ENCODE measurements at places on chromosomes 4 and X. TPM values are rescaled to one million over a fixed set of nuclear protein-coding genes. Genes with fewer than 3 reads are reported as not detected.
A peak's percentile ranks its signal among the peaks of the same experiment; 100 is the strongest.

Gene PRDM5
- 10.0 TPM for polyA plus RNA-seq

Gene SLITRK4
- 3.0 TPM for polyA plus RNA-seq

Gene SMIM20
- polyA plus RNA-seq = 48.5 TPM

Gene NR3C2
- 20.4 TPM for polyA plus RNA-seq

Gene LRIT3
- polyA plus RNA-seq = 0.46 TPM

Gene SPATA4
- 0.40 TPM for polyA plus RNA-seq

Gene COL25A1
- 4.5 TPM for polyA plus RNA-seq

Gene CT83
- polyA plus RNA-seq = not detected

Gene CYBB
- 22.6 TPM for polyA plus RNA-seq

Gene C1GALT1C1
- polyA plus RNA-seq = 11.3 TPM

Gene PDZD4
- polyA plus RNA-seq = 2.4 TPM

Gene KLHL13
- 54.8 TPM for polyA plus RNA-seq

Gene GJB1
- polyA plus RNA-seq = not detected

Gene ANTXR2
- 94.7 TPM for polyA plus RNA-seq

GRCh38 chrX:53354669-53355068 is 67.8 kb downstream of the SMC1A start:
- DNase-seq = no peak

GRCh38 chrX:131987252-131987651 is 35.9 kb upstream of the STK26 start:
- DNase-seq = no peak

GRCh38 chr4:188934320-188934962 is 795.2 kb downstream of the TRIML1 start:
- DNase-seq = no peak

- no peak for DNase-seq
These were observed 140.2 kb upstream of the LDB2 start for GRCh38 chr4:17038510-17039176.

GRCh38 chr4:152099981-152100378 is 339.2 kb upstream of the GATB start:
- DNase-seq = no peak

DNA sequence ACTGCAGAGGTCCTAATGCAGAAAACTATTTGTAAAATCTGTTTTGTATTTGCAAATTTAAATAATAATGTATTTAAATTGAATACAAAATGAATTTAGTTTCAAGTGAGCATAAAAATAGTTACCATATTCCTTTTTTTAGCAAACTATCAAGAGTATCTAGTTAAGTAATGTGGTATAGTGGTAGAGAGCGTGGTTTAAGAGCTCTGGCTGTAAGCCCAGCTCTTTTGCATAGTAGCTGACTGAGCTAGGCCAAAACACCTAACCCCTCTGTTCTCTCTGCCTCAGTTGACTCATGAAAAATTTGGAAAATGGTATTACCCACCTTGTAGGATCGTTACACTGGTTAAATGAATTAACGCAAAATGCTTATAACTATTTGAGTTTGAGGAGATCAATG is 18.1 kb upstream of the ADAD1 start:
- DNase-seq = no peak

- no peak for DNase-seq
These were observed 35.4 kb upstream of the CRMP1 start for GRCh38 chr4:5928274-5928673.

GRCh38 chrX:125236955-125237354 is 82.7 kb upstream of the TEX13C start:
- no peak for DNase-seq

DNA sequence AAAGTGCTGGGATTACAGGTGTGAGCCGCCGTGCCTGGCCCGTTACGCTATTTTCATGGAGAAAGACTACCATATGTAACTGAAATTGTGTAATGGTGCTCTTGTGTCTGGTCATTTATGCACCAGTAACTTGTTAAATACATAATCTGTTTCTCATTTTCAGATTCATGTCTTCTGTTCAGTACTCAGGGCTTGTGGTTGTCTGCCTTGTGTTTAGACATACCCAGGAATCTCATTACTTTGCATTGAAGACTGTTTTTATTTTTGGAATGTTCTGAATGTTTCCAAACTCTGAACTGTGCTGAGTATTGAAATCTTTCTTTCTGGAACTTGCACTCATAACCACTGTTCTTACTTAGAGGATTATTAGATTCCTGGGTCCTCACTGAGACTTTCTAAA is 52.8 kb downstream of the PDLIM5 start:
- no peak for DNase-seq

- peak; percentile 34 for DNase-seq
These were observed 38.4 kb downstream of the NAP1L5 start for GRCh38 chr4:88659055-88659889.

GRCh38 chr4:25769251-25769650 is 93.5 kb downstream of the SEL1L3 start:
- peak; percentile 48 for DNase-seq

DNA sequence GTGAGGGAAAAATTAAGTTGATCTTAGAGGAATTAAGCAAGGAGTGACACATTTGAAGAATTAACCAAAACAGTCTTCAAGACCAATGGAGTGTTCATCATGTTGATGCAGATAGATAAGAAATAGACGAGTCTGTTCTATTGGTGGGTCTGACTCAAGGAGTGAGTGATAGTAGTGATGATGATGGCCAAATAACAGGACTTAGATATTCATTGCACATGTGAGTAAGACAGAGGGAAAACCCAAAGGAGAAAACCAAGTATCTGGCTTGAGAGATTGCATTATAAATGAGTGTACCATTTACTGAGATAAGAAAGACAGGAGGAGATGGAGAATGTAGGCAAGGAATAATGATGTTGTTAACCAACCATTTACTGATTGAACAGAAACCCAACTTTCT is 321.3 kb downstream of the ADGRL3 start:
- DNase-seq = no peak

DNA sequence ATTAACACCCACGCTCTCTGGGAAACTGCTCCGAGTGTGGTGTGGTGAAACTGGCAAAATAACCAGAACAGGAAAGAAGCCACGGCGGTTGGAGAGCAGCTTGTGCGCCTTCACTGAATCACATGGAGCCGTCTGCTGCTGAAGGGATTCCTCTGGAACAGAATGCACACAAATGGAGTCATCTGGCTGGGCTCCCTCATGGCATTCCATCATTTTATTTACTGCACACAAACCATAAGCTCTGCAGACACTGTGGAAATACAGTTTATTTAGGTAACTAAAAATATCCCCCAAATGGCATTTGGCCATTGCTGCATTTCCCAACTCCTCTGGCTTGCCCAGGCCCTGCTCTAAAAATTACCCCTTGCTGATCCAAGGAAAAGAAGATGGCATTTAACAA is 187.0 kb upstream of the S100G start:
- DNase-seq = peak; percentile 34

DNA sequence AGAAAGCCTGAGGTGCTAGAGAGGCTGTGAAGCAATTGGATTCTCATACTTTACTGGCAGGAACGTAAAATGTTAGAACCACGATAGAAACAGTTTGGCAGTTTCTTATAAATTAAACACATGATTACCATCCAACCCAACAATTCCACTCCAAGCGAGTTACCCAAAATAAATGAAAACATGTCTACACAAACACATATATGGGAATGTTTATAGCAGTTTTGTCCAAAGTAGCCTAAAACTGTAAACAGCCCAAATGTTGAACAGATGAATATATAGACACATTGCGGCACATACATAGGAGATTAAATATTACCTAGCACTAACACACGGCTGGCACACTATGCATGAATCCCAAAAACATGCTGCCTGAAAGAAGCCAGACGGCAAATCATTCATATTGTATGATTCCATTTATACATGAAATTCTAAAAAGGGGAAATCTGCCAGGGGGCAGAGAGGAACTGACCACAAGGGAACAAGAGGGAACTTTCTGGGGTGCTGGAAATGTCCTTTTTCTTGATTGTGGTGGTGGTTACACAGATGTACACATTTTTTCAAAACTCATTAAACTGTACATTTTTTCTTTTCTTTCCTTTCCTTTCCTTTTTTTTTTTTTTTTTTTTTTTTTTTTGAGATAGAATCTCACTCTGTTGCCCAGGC is 50.4 kb upstream of the SLC25A4 start:
- no peak for DNase-seq

- no peak for DNase-seq
These were observed 511.3 kb upstream of the TENM3 start for GRCh38 chr4:181731900-181732299.

- no peak for DNase-seq
These were observed 26.0 kb upstream of the SETD7 start for GRCh38 chr4:139582044-139582443.

GRCh38 chrX:31449081-31449480 is 377.2 kb upstream of the FTHL17 start:
- no peak for DNase-seq

DNA sequence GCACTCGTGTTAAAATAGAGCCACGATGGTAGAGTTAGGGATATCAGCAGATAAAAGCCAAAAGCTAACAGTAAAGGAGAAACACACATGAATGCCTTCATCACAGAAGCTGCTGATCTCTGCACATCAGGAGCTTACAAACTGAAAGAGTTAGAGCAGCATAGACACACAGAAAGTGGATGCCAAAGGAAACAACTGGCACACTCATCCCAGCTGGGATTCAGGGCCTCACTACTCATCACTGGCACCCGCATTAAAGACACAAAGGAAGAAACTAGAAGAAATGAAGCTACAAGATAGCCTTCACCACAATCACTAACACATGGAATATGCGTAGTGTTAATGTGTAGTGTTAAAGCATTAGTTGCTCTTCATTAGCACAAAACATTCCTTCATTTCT is 156.4 kb upstream of the TBL1X start:
- DNase-seq = no peak

DNA sequence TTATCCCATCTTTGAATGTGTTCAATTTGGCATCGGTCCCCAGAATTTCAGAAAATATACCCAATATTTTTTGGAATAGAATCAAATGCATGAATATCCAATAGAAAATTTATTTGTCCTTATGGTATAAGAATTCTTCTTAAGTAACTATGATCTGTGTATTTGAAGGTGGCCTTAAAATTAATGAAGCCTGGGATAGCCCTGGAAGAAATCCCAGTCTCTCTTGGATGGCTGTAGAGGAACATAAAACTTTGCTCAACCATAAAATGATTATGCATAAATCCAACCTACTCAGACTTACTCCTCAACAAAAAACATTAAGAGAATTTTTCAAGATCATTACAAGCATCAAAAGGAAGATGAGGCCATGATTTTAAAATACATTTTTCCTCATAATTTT is 269.4 kb upstream of the SMIM31 start:
- DNase-seq = peak; percentile 81

DNA sequence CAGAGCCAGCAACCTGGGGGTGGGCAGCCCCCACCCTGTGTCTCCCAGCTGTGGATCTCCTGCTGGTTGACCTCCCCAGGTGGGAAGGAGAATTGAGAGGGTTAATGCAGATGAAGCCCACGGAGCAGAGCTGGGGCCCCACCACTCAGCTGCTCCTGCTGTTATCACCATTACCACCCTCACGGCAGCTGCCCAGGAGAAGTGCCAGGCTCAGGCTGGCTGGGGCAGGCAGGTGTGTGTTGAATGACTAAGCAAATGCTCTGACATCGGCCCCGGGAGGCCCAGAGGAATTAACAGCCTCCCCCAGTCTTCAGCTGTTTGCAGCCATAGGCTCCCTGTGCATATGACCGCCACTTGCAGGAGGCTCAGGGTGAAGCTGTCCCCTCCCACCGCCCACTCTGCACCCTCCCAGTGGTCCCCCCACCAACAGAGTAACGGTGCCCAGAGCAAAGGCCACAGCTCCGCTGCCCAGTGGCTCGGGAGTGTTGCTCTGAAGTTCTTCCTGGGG is 133.8 kb downstream of the CPZ start:
- DNase-seq = no peak

DNA sequence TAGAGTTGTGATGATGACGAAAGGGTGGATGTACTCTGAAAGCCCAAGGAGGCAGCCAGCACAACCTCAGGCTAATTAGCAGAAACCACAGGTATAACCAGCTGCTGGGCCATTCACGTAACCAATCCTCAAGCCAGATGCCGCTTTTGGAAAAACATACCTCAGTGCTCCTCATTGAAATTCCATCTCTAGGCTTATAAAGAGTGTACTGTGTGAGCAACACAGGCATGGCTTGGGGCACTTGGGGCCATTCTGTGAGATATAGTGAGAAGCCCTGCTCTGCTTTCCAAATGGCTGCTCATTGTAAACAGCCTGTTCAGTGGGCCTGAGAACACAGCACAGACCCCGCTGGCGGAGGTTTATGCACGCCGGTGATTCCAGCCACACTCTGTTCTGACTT is 182.1 kb upstream of the HHIP start:
- no peak for DNase-seq

- no peak for DNase-seq
These were observed 19.3 kb downstream of the GPR143 start for GRCh38 chrX:9746148-9746888.

- no peak for DNase-seq
These were observed 113.4 kb upstream of the LIMCH1 start for GRCh38 chr4:41424522-41424921.

- DNase-seq = no peak
These were observed 1.5 kb upstream of the NWD2 start for GRCh38 chr4:37243051-37243450.

DNA sequence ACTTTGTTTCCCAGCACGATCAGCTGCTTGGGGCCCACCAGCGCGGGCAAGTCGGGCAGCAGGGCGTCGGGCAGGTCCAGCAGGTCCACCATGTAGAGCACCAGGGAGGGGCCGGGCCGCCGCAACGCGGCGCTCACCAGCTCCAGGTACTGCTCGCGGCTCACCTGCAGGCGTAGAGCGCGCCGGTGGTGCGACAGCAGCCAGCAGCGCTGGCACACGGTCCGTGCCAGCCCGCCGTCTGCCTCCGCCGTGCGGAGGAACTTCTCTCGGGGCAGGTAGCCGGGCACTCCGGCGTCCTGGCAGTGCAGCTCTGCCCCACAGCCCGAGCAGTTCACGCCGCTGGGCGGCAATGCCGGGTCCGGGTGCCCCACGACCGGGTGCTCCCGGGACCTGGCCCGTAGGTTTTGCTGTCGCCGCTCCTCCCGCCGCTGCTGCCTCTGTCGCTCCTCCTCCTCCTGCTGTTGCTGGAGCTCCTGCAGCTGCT is 527 bp downstream of the NOA1 start:
- DNase-seq = no peak

DNA sequence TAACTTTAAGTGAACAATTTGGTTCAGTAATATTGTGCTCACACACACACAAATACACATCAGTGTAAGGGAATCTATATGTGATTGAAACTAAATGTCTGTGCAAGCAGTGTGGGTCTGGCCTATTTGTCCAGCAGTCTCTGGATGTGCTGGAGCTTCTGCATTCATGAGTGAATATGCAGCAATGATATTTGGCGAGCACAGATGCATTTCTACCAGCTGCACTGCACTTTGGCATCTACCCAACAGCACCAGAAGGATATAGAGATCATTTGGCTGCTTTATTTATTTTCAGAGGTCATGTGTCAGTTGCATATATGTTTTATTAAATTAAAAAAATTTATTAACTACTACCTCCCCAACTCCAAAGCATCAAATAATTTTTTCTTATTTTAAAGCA is 613.4 kb upstream of the NR3C2 start:
- DNase-seq = peak; percentile 12
